ENCODE measurements at places on chromosomes 7 and 10. TPM values are rescaled to one million over a fixed set of nuclear protein-coding genes. Genes with fewer than 3 reads are reported as not detected.

Gene RAB19
- not detected for total RNA-seq

Gene ELN
- 20.8 TPM for total RNA-seq

Gene SLC13A4
- not detected for total RNA-seq

Gene HOXA11
- total RNA-seq = not detected

Gene GDF10
- 0.12 TPM for total RNA-seq

Gene EEF1AKMT2
- total RNA-seq = 12.7 TPM

Gene PRKCQ
- not detected for total RNA-seq
